ENCODE measurements at places on chromosomes 4 and X.

GRCh38 chr4:38058151-38058550 lies 98.0 kb downstream of the PTTG2 start:
- DNase-seq: no peak

- peak; percentile 54 for DNase-seq
These were observed 25.3 kb downstream of the ARSF start for GRCh38 chrX:3066555-3066954.

DNA sequence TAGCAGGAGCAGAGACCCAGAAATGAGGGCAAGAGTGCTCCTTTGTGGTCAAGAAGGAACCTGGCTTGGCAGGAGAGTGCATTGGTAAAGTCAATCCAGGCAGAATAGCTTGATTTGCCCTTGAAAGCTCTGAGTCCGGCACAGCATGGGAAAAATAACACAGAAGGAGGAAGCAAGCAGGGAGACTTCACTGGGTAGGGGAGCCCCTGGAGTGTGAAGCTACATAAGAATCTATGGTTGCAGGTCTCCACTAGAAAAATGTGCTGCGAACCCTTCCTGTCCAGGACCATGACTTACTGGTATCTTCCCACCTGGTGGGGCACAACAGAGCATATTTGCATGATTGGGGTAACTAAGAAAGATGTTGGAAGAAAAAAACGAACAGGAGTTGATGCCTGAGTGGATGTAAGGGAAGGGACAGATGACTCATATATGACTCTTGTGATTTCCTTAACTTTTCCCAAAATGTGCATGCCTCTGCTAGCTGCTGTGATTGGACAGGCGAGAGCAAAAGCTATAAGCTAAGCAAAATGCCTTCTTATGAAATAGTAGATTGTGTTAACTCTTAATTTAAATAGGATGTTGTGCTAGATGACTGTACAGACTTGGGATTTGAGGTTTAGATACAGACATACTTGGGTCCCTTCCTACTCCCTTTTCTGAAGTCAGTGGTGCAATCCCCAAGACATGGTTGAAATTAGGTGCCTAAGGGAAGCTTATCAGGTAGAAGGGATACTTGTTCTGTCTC lies 3.3 kb downstream of the IL13RA1 start:
- no peak for DNase-seq

- no peak for DNase-seq
These were observed 288.3 kb downstream of the CHIC1 start for GRCh38 chrX:73851014-73852009.

GRCh38 chrX:17247144-17247543 lies 127.9 kb upstream of the NHS start:
- DNase-seq: no peak

DNA sequence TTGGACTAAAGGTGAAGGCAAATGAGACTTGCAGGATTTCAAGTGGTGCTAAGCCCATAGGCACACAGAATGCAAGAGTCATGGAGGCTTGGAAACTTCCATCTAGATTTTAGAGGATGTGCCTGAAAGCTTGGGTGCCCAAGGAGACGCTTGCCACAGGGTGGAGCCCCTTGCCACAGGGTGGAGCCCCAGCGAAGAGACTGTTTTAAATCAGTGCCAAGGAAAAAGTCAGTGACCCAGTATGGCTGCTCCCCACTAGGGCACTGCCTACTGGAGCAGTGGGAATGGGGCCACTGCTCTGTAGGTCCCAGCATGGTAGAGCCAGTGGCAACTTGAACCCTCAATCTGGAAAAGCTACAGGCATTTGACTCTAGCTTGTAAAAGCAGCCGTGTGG lies 794.2 kb upstream of the LCORL start:
- DNase-seq: no peak

GRCh38 chr4:152696764-152697261 lies 17.0 kb upstream of the TMEM154 start:
- no peak for DNase-seq

GRCh38 chrX:121150217-121150616 lies 102.8 kb downstream of the GLUD2 start:
- no peak for DNase-seq

DNA sequence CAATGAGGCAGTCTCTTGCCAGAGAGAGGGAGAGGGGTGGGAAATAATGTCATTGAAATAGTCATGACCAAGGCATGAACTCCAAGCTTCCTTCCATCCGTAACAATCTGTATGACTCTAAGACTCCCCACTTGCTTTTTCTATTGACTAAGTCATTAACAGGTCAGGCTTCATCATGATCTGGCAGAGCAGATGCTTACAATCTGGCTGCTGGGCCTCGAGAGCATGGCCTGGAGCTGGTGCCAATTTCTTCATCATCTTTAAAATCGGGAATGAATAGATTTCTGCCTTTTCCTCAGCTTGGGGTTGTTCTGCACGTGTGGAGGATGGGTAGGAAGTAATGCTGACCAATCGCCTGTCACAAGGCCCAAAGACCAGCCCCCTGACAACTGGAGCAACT lies 280.6 kb upstream of the CLNK start:
- peak; percentile 8 for DNase-seq

- no peak for DNase-seq
These were observed 946.6 kb downstream of the STIM2 start for GRCh38 chr4:27807207-27807606.

DNA sequence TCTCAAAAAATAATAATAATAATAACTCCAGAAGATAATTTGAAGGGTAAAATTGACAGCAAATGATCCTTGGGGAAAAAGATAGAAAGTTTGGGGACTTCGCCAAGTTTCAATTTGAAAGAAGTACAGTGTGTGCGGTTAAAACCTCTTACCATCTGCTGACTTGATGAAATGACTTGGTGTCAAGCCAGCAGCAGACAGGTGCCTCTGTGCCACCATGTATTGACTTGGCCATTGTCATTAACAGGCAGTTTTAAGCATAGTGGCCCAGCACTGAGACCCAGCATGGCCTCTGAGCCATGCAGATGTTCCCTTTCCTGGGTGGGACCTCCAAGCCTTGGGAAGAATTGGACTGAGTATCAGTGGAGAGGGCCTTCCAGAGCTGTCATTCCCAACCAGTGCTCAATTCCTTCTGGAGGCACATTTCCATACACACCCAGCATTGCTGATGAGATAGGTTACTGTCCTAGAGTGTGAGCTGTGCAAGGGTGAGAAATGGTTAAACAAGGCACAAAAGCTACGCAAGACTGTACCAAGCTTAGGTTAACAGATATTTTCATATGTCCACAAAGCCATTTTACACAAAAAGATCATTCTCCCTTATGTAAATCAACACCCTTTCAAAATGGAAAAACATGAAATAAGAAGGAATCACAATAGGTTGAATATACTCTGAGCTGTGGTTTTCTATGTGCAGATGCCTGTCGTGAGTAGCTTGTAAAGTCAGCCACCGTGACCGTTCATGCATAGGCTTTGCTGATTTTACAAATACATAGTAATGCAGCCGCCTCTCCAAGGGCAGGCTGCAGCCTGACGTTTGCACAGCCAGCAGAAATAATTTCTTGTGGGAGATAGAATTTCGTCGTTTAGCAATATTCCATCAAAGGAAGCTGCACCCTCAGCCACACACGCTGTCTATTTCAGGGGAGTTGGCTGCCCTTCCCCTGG lies 59.4 kb upstream of the FBXW7 start:
- DNase-seq: peak; percentile 44

DNA sequence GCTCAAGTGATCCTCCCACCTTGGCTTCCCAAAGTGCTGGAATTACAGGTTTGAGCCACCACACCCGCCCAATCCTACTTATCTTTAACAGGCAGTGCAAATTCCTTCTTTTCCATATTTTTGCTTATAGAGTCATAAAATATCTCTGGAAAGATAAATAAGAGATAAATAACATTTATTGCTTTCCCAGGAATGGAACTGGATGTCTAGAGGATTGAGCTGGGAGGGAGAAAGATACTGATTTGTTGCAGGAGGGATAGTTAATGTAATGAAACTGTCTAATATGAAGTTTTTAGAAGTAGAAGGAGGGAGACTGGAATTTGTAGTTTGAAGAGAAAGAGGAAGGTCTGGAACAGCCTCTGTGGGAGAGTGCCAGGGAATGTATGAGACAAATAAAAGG lies 20.2 kb downstream of the ITGB1BP2 start:
- DNase-seq: no peak

GRCh38 chr4:36304138-36304681 lies 22.8 kb downstream of the DTHD1 start:
- no peak for DNase-seq

DNA sequence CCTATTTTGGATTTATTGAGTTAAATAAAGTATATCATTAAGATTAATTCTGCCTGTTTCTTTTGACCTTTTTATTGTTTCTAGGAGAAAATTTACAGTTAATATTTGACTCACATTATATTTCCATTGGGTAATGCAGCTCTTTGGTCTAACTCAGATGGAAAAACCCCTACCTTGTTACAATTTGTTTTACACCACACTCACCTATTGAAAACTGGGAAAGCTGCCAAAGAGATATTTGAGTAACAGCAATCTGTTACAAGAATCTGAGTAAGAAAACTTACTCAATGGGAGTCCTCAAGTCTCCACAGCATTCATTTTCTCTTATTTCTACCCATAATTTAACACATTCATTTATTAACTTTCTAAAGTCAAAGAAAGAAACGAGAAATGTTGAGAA lies 108.0 kb upstream of the TLL1 start:
- peak; percentile 68 for DNase-seq

- DNase-seq: no peak
These were observed 321.0 kb upstream of the GRIA3 start for GRCh38 chrX:122863067-122863466.

- DNase-seq: no peak
These were observed 7.3 kb downstream of the SHOX start for GRCh38 chrX:637660-638481.

DNA sequence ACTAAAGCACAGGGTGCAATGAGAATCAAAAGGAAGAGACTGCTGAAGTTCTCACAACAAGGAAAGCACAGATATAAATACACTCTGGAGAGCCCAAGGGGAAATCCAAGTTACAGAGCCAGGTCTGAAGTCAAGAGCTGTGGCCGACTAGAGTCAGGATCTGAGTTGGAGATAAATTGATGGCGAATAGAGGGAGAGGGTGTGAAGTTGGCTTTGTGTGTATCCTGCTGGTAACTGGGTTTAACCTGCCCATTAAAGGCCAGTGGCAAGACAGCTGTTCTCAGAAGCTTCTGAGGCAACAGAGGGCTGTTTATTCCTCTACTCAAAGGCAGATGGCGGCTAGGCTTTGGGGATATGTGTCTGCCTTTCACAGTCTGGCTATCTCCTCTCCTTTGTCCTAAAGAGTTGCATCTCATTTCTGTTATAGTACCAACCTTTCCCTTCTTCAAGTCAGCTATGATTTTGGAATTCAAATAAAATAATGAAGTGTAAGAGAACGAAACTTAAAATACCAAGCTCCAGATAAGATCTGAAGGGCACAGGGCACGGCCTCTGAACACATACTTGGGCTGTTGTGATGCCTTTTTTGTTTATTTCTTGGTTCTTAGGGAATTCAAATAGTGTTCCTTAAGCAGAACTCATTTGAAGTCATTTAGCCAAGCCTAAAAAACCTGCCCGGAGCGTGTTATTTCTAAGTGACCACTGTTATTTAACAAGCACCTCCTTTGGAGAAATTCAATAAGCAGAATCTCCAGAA lies 142.1 kb downstream of the APBB2 start:
- DNase-seq: no peak

DNA sequence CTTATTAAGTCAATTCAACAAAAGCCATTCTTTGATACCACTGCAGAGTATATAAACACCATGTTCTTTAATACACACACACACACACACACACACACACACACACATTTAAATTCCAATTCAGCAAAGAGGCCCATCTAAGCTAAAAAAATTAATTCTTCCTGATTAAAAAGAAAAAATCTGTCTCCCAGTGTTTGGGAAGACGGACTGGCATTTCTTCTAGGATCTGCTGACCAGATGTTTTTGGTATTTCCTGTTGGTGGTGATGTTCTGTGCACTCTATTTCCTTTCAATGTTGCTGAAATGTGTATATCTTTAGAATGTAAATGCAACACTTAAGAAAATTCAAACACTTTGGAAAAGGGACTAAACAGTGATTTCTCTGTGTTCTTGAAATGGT lies 243.8 kb downstream of the THOC2 start:
- no peak for DNase-seq

GRCh38 chr4:41216294-41217019 lies 2.1 kb upstream of the APBB2 start:
- peak; percentile 63 for DNase-seq

- DNase-seq: no peak
These were observed 28.1 kb upstream of the SPON2 start for GRCh38 chr4:1200425-1201035.

Data from NCI-H2171 (cell line).